Gastrocnemius medialis (tissue), 4 donors: ENCODE measurements at places on chromosomes 2 and 18.

DNA sequence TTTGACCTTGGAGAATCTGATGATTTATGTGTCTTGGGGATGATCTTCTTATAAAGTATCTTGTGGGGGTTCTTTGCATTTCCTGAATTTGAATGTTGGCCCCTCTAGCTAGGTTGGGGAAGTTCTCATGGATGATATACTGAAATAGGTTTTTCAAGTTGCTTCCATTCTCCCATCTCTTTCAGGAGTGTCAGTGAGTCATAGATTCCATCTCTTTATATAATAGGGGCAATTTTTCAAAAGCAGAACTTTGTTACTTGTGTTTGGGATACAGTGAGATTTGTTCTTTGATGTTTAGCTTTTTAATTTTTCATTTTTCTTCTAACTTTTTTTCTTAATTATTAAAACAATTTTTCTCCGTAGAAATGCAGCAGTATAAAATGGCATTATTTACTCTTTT is 19.4 kb downstream of the TMEM87B start:
- H3K4me3 ChIP-seq: no peak overlapping the region
- H3K4me1 ChIP-seq: no peaks in the 10 kb centered on the region
- DNase-seq: no peak
- H3K27me3 ChIP-seq: no peaks in the 10 kb centered on the region
- no peak overlapping the region for H3K27ac ChIP-seq

DNA sequence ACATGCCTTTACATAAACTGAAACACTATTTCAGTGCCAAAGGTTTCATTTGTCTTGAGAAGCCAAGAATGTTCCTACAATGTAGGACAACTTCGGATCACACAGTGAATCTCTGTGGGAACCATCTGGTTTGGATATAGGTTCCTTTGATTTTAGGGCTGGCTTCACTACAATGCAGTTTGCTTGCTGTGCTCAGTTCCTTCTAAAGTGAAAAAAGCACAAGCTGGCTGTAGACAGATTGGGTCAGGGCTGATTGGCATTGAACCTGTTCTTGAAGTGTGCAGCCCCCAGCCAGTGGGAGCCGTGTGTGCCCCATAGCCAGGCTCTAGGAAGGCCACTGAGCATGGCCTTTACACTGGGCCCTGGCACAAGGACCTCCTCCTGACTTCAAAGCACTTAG is 167.9 kb upstream of the HNRNPA3 start:
- no peak overlapping the region for H3K27ac ChIP-seq
- H3K27me3 ChIP-seq: no peaks in the 10 kb centered on the region
- no peak for DNase-seq
- H3K36me3 ChIP-seq: no peaks in the 10 kb centered on the region
- no peak overlapping the region for H3K4me3 ChIP-seq

- H3K4me3 ChIP-seq: no peak overlapping the region
- H3K27me3 ChIP-seq: no peaks in the 10 kb centered on the region
- peak; percentile 42 for DNase-seq
- H3K36me3 ChIP-seq: no peaks in the 10 kb centered on the region
- peaks cover 8% of the 10 kb centered on the region for H3K4me1 ChIP-seq
Measured at GRCh38 chr2:235055891-235056516, 104.2 kb downstream of the SH3BP4 start.

GRCh38 chr2:182545420-182546167 is 118.8 kb upstream of the PDE1A start:
- no peaks in the 10 kb centered on the region for H3K27me3 ChIP-seq
- H3K4me1 ChIP-seq: no peaks in the 10 kb centered on the region
- H3K36me3 ChIP-seq: no peaks in the 10 kb centered on the region
- no peak overlapping the region for H3K4me3 ChIP-seq
- no peak overlapping the region for H3K27ac ChIP-seq

DNA sequence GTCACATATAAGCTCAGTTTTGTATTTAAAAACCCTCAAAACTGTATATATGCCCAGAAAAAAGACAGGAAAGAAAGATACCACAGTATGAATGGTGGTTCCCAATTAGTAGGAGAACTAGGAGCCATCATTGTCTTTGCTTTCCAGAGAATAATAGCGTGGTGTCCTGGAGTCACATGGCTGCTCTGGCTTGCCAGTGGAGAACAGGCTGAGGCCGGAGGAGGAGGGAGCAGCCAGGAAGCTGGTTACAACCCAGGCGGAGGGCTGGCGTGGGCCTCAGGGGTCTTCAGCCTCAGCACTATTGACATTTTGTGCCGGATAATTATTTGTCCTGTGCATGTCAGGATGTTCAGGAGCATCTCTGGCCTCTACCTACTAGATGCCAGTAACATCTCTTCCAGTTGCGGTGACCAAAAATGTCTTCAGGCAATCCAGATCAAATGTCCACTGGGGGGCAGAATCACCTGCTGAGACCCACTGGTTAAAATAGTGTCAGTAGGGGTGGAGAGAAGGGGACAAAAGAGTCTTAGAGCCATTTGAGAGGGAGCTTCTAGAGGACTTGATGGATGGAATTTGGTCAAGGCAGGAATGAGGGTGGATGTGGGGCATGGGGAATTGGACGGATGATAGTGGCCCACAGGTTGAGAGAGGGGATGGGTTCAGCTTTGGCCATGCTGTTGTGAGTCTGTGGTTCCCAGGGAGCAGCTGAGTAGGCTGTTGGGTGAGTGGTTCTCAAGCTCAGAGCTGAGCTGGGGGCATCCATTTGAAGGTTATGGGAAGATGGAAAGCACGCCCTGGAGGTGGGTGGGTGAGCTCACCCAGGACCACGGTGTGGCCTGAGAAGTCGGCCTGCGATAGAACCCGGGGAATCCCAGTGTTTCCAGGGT is 144.9 kb downstream of the AGAP1 start:
- H3K4me3 ChIP-seq: no peak overlapping the region
- no peaks in the 10 kb centered on the region for H3K36me3 ChIP-seq
- H3K27me3 ChIP-seq: no peaks in the 10 kb centered on the region
- DNase-seq: no peak
- H3K27ac ChIP-seq: peak overlapping the region; percentile 52

DNA sequence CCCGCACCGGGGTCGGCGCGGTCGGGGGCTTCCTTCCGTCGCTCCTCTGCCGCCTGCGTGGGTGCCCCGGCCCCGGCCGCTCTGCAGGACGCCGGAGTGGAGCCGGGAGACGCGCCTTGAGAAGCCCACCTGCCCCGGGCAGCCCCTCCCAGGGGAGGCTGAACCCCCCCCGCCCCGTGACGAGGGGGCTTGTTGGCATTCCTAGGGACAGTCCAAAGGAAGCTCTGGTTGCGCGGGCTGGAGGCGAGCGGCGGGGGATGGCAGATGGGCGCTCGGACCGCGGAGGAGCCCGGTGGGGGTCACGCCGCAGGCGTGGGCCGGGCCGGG is 133.5 kb upstream of the MGAT5 start:
- no peaks in the 10 kb centered on the region for H3K27me3 ChIP-seq
- H3K27ac ChIP-seq: peak overlapping the region; percentile 71
- H3K4me3 ChIP-seq: peak overlapping the region; percentile 68
- no peak for DNase-seq
- no peaks in the 10 kb centered on the region for H3K36me3 ChIP-seq

DNA sequence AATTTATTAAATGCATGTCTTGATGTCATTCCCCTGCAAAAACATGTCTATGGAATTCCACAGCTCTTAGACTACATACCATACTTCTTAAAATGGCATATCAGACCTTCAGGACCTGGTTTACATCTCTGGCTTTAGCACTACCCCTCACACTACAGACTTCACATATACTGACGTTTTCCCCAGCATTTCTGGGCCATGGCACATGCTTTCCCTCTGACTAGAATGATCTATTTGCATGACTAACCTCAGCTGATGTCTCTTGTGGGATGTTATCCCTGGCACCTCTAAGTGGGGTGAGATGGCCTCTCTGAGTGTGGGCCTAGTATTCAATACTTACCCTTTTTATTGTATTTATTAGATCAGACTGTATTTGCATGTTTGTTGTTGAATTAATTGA is 381.6 kb downstream of the ERBB4 start:
- no peaks in the 10 kb centered on the region for H3K4me1 ChIP-seq
- no peak overlapping the region for H3K4me3 ChIP-seq
- no peak overlapping the region for H3K27ac ChIP-seq
- DNase-seq: no peak

DNA sequence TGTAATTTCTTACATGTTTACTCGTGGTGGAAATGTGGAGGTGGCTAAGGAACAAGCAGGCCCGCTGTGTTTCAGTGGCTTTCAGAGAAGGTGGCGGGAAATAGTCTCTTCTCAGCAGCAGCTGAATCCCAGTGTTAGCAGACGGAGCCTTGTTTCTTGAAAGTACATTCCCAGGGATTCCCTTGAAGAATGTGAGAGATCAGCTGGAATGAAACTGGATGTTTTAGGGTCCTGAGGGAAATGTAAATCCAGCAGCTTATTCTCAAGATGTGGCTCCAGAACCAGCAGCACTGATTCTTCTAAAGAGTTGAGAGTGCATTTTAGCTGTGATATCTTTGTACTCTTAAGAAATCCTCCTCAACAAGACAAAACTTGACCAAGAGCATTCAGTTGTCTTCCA is 59.1 kb downstream of the CDC42EP3 start:
- H3K36me3 ChIP-seq: no peaks in the 10 kb centered on the region
- no peak overlapping the region for H3K4me3 ChIP-seq
- H3K27me3 ChIP-seq: no peaks in the 10 kb centered on the region
- DNase-seq: no peak

DNA sequence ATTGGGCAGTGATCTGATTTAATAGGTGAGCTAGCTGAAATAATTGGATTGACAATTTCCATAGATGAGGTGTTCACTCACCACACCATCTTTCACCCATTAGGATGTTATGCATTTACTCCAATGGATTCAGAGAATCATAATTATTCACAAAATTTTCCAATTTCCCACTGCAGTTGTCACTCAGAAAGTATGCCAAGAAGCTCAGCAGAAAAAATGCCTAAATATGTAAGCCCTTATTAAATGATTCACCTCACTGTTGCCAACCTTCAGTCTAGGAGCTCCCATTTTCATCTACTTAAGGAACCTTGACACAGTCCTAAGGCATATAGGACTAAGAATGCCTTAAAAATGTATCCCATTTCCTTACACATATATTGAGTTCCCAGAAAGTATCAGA is 94.3 kb downstream of the MBD2 start:
- no peak for DNase-seq
- H3K36me3 ChIP-seq: no peaks in the 10 kb centered on the region
- H3K4me3 ChIP-seq: no peak overlapping the region
- no peaks in the 10 kb centered on the region for H3K27me3 ChIP-seq

DNA sequence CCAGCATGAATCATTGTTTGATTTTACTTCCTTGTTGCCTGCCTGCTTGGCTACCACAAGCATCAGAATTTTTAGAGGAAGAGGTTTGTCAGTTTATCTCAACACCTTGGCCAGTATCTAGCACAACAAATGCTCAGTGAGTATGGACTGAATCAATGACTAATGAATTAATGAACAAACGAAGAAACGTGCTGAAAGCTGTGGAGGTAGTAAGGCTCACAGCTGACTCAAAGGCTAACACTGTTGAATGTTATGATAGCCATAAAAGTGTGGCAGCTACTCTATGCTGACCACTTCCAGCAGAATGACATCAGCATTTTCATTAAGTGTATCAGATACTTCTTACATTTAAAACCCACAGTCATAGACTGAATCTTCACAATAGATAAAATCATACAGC is 543.4 kb downstream of the IRS1 start:
- no peak overlapping the region for H3K4me3 ChIP-seq
- no peak for DNase-seq
- H3K27ac ChIP-seq: no peak overlapping the region
- H3K27me3 ChIP-seq: no peaks in the 10 kb centered on the region
- H3K4me1 ChIP-seq: no peaks in the 10 kb centered on the region

DNA sequence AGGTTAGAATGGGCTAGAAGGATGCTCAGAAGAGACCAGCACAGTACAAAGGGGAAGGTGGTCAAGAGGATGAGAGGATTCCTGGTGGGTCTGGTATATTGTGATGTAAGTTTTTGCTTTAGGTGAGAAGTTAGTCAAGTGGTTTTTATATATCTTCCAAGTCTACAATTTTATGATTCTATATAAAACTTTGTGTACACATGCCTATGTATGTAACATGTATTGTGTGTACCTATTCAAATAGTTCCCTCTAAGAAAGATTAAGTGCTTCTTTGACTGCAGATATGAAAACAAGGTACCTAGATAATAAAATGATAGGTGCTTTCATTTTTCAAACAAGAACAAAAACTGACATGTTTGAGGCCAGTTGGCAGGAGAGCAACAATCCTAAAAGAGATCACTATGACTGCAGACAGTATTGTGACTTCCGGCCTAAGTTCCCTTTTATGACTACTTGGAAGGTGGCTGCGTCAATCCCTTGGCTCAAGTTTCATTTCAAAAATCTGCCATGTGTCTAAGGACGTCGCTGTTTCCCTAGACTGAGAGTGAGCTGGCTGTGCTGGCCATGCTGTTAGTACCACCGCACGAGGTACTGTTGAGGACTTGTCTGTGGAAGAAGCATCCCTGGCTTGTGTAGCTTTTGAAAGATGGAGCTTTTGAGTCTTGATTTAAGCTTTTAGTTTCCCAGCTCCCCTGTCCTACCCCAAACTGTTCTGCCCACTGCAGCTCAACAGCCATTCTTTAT is 123.1 kb downstream of the PRPF40A start:
- peak; percentile 89 for DNase-seq
- peaks cover 42% of the 10 kb centered on the region for H3K4me1 ChIP-seq

GRCh38 chr2:144419218-144419617 is 100.7 kb downstream of the ZEB2 start:
- H3K4me3 ChIP-seq: no peak overlapping the region
- H3K4me1 ChIP-seq: no peaks in the 10 kb centered on the region
- no peaks in the 10 kb centered on the region for H3K27me3 ChIP-seq
- H3K36me3 ChIP-seq: peaks cover 4% of the 10 kb centered on the region
- DNase-seq: no peak

DNA sequence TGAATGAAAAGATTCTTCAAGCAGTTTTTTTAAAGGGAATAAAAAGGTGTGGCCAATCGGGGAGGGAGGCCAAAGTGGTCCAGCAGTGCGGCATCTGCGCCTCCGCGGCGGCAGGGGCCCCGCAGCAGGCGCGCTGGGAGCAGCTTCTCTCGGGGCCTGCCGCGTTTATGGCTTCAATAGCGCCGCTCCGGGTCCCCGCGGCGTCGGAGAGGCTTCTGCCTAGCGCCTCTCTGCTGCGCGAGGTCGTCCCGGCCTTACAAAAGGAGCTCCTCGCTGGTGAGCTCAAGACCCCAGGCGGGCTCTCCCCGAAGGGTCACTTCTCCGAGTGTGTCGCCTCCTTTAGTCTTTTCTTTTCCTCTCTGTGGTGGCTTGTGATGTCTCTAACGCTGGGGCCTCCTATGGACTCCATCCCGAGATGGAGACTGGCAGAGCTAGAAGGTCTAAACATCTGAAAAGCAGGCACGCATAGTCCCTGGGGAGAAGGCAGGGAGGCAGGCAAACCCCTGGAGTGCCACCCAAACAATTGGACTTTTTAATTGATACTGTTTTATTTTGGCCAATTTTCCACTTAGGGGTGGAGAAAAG is 67.1 kb downstream of the SUMO1 start:
- H3K4me3 ChIP-seq: peak overlapping the region; percentile 26
- H3K36me3 ChIP-seq: no peaks in the 10 kb centered on the region
- no peaks in the 10 kb centered on the region for H3K4me1 ChIP-seq
- no peaks in the 10 kb centered on the region for H3K27me3 ChIP-seq
- H3K27ac ChIP-seq: no peak overlapping the region
